ENCODE measurements at places on chromosomes 12 and 14.
A peak's percentile ranks its signal among the peaks of the same experiment; 100 is the strongest.

DNA sequence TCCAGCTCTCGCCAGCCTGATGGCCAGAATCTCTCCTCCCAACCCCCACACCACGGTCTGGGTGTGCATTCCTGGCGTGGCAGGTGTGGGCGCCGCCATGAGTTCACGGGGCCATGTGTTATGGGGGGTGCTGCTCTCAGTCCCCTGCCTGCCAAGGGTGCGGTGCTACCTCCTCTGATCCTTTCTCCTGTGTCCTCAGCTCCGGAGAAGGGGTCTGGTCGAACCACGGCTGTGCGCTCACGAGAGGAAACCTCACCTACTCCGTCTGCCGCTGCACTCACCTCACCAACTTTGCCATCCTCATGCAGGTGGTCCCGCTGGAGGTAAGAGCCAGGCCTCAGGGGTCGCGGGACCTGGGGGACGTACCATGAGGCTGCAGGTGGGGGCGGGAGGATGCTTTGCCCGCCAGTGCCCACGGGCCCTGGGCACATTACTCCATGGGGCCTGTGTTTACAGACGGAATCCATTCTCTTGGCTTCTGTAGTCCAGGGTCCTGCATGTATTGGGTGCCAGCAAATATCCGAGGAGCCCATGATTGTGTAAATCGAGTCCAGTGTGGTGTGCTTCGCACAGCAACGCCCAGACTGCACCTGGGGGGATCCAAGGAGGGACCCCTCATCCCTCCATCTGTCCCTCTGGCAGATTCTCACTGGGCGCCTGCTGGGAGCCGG lies 130.8 kb downstream of the ADGRD1 start:
- no peak overlapping the region for H3K27ac ChIP-seq
- no peak for DNase-seq
- no peaks in the 10 kb centered on the region for H3K27me3 ChIP-seq
- H3K4me1 ChIP-seq = no peaks in the 10 kb centered on the region

DNA sequence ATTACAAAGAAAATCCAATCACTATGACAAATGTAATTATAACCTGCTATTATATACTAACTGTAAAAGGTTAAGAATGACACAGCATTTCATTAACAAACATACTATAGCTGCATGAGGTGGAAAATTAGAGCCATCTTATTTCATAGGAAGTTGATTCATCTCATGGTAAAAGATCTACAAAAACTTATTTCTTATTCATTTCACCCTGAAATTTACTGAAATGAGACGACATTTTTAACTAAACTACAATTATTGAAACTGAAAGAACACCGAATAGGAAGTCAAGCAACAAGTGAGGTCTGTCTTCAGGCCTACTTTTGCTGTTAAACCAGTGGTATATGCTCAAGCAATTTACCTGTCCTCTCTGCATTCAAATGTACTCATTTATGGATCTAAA lies 87.2 kb downstream of the CEP83 start:
- H3K27me3 ChIP-seq = no peaks in the 10 kb centered on the region
- H3K4me1 ChIP-seq = peaks cover 8% of the 10 kb centered on the region
- DNase-seq = peak; percentile 24
- peaks cover 12% of the 10 kb centered on the region for H3K36me3 ChIP-seq
- peak overlapping the region; percentile 41 for H3K27ac ChIP-seq
- H3K4me3 ChIP-seq = no peak overlapping the region

DNA sequence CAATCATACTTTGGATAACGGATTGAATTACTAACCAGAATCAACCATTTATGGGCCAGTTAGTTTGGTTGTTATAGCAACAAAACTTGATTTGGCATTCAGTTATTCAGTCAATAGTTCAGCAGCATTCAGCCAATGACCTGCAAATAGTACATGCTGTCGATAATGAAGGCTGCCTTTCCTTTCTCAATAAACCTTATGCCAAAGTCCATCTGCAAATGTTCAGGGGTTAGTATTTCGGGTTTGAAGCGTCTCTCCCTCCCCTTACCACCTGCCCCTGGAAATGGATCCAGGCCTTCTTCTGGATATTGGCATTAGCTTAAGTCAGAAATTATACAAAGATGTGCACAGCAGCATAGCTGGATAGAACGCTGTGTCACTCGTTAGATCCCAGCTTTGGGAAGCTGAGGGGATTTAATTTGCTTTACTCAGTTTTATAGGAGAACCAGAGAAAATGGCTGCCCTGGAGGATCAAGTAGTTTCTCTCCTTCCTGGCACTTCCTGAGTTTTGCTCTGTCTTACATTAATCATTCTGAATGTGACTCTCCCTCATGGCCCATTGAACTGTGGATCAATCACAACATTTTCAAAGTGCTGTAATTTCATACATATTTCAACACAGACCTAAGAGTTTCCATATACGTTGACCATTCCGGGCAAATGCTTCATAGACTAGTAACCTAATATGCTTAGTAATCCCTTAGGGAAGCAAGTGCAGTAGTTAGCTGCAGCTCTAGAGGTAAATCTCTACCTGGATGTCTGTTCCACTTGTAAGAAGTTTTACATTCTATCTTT lies 46.7 kb upstream of the PTPRR start:
- H3K36me3 ChIP-seq = no peaks in the 10 kb centered on the region
- H3K4me3 ChIP-seq = no peak overlapping the region
- H3K27me3 ChIP-seq = peaks cover 3% of the 10 kb centered on the region
- DNase-seq = no peak

GRCh38 chr14:59358102-59358501 lies 107.1 kb downstream of the GPR135 start:
- no peak overlapping the region for H3K4me3 ChIP-seq
- H3K27me3 ChIP-seq = no peaks in the 10 kb centered on the region
- H3K36me3 ChIP-seq = no peaks in the 10 kb centered on the region
- no peak for DNase-seq

DNA sequence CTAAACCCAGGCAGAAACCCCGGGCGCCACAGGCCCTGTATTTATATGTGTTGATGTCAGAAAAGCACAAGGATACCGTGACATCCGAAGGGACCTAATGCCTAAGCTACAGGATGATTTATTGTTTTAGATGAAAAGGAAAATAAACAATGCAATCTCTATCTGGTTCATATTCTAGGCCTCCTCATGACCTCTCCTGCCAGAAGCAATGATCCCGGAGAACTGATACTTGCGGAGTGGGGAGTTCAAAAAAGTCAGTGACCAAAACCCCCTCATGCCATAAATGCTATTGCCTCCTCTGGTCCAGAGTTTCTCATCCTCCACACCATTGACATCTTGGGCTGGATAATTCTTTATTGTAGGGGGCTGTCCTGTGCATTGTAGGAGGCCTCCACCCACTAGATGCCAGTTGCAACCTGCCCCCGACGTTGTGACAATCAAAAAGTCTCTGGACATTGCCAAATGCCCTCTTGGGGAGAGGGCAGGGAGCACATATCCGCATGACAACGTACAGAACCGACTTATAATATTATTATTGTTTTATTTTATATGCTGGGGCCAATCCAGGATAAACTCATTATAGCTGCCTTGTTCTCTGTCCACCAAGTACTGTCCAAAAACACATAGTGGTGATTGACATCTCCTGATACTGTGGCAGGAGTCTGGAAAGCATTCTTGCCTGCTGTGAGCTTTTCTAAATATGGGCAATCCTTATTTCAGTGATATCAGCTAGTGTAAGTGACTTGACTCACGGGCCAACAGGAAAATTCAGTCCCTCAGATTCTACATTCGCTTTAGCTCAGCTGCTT lies 1.1 kb upstream of the CSRP2 start:
- H3K36me3 ChIP-seq = no peaks in the 10 kb centered on the region
- H3K4me1 ChIP-seq = peaks cover 3% of the 10 kb centered on the region
- H3K4me3 ChIP-seq = peak overlapping the region; percentile 72
- DNase-seq = no peak
- H3K27me3 ChIP-seq = no peaks in the 10 kb centered on the region

- peaks cover 3% of the 10 kb centered on the region for H3K4me1 ChIP-seq
- H3K36me3 ChIP-seq = no peaks in the 10 kb centered on the region
- no peaks in the 10 kb centered on the region for H3K27me3 ChIP-seq
Measured at GRCh38 chr14:55434805-55435174, 5.6 kb downstream of the TBPL2 start.

DNA sequence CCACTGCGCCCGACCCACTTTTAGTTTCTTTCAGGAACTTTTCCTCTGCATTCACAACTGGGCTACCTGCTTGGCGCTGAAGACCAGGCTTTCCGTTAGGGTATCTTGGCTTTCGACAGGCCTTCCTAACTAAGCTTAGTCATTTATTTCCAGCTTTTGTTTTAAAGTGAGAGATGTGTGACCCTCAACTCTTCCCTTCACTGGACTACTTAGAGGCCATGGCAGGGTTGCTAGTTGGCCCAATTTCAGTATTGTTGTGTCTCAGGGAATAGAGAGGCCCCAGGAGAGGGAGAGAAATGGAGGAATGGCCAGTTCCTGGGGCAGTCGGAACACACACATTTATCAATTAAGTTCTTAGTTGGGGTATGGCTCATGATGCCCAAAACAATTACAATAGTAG lies 10.4 kb downstream of the MTA1 start:
- H3K36me3 ChIP-seq = peaks cover 4% of the 10 kb centered on the region
- H3K27ac ChIP-seq = no peak overlapping the region
- no peak for DNase-seq
- no peak overlapping the region for H3K4me3 ChIP-seq

GRCh38 chr14:63752449-63753169 lies 24.7 kb upstream of the SGPP1 start:
- no peaks in the 10 kb centered on the region for H3K36me3 ChIP-seq
- no peak overlapping the region for H3K27ac ChIP-seq
- H3K4me3 ChIP-seq = no peak overlapping the region
- no peaks in the 10 kb centered on the region for H3K27me3 ChIP-seq
- DNase-seq = no peak

DNA sequence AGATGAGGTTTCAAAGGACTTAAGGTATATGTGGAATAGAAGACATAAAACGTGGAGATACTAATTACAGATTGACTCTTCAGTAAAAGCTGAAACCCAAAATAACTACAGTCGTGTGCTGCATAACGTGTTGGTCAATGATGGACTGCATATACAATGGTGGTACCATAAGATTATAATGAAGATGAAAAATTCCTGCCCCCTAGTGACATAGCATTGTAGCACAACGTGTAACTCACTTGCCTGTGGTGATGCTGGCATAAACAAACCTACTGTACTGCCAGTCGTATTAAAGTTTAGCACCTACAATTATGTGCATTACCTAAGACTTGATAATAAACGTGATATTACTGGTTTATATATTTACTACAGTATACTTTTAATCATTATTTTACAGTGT lies 150.3 kb downstream of the LRRK2 start:
- no peaks in the 10 kb centered on the region for H3K36me3 ChIP-seq
- DNase-seq = no peak
- H3K27ac ChIP-seq = no peak overlapping the region

GRCh38 chr12:132404951-132405741 lies 75.8 kb upstream of the GALNT9 start:
- no peak overlapping the region for H3K4me3 ChIP-seq
- H3K27ac ChIP-seq = no peak overlapping the region
- H3K4me1 ChIP-seq = no peaks in the 10 kb centered on the region
- no peaks in the 10 kb centered on the region for H3K27me3 ChIP-seq
- H3K36me3 ChIP-seq = no peaks in the 10 kb centered on the region
- DNase-seq = no peak

GRCh38 chr12:42587601-42588523 lies 1.7 kb downstream of the PRICKLE1 start:
- H3K36me3 ChIP-seq = no peaks in the 10 kb centered on the region
- peaks cover 8% of the 10 kb centered on the region for H3K4me1 ChIP-seq
- peaks cover 5% of the 10 kb centered on the region for H3K27me3 ChIP-seq
- DNase-seq = no peak
- H3K4me3 ChIP-seq = no peak overlapping the region
- no peak overlapping the region for H3K27ac ChIP-seq

- DNase-seq = no peak
- no peaks in the 10 kb centered on the region for H3K4me1 ChIP-seq
- H3K27me3 ChIP-seq = no peaks in the 10 kb centered on the region
- no peak overlapping the region for H3K27ac ChIP-seq
- H3K4me3 ChIP-seq = no peak overlapping the region
Measured at GRCh38 chr14:97428808-97429440, 631.7 kb downstream of the VRK1 start.

Measured in GM12878 (cell line).